B cell (primary cell): ENCODE measurements at places on chromosomes 11 and 22. TPM values are rescaled to one million over a fixed set of nuclear protein-coding genes. Genes with fewer than 3 reads are reported as not detected.

Gene USP2
- total RNA-seq, result not detected in 2 replicates

Gene TOM1
- total RNA-seq, result 53.2 and 54.2 TPM in 2 replicates

Gene ACRV1
- total RNA-seq, result not detected in 2 replicates

Gene SPI1
- total RNA-seq, result 98.3 and 98.8 TPM in 2 replicates

Gene MIOX
- total RNA-seq, result not detected in 2 replicates

Gene MMP7
- total RNA-seq, result not detected in 2 replicates

DNA sequence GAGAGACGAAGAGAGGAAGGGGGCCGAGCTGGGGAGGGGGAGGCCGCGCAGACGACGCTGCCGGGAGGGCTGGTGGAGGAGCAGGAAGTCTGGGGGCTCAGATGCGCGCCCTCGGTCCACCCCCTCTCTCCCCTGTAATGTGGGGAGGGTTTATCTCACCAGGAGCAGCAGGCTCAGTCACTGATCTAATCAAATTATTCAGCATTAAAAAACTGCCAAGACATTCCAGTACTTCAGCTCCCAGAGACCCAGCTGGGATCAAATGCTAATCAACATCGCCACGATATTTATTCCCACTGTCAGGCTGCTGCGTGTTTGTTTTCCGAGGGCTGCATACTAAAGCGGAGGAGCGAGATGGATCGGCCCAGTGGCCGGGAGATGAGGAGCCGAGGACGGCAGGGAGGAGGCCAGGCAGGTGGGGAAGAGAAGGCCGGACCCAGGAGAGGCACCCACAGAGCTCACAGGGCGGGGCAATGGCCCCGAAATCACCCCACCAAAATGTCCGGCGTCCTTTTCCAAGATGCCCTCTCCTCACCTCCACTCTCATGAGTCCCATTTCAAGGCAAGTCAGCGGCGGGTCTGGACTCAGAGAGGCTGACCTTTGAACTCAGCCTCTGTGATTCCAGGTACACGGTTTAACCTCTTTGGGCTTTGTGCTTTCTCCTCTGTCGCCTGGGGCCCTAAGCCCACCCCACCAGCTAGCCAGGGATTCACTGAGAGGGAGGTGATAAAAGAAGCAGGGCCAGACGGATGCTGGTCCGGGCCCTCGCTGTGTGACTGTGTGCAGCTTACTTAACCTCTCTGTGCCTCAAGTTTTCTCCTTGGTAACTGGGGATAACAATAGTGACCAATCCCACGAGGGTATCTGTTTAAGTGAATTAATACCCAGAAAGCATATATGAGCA is 502.1 kb downstream of the MN1 start:
- no peak for DNase-seq

DNA sequence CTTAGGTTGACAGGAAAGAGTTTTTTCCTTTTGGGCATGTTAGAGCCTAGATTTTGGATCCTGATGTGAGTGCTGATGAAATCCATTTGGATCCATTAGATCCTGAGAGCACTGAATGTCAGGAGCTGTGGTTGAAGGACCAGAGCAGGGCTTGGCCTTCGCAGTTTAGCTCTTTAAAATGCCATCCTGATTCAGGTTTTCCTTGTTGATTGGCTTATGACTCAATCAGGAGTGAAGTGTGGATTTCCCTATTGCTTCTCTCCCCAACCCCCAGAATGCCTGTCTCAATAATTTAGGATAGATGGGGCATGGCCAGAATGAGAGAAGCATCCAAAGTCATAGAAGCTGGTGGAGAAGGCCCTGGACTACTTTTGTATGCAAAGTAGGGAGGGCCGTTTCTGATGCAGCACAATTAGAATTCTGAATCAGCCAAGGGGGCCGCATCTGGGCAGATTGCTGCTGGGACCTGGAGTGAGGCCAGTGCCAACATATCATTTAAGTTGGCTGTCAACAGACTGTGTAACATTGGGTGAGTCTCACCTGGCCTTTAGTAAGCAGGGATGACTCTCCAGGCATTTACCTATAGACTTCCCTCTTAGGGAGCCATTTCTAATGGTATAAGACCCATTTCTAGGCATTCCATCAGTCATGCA is 80.5 kb downstream of the TEAD1 start:
- no peak for DNase-seq
